Inflammatory macrophage (primary cell): ENCODE measurements at places on chromosomes 3 and 15.

- DNase-seq = peak; percentile 96
Observed at GRCh38 chr3:46100812-46101211, 73.5 kb upstream of the XCR1 start.

GRCh38 chr15:59976480-59977271, 27.4 kb upstream of the FOXB1 start:
- DNase-seq = peak; percentile 2

GRCh38 chr15:68578980-68579935, at the start of gene CORO2B:
TSS of gene CORO2B (plus strand) at chr15:68578993. CDS start at chr15:68579263, 270 bp downstream.
- no peak for DNase-seq

GRCh38 chr3:149077628-149078027, 8.7 kb downstream of the HLTF start:
- DNase-seq = no peak

DNA sequence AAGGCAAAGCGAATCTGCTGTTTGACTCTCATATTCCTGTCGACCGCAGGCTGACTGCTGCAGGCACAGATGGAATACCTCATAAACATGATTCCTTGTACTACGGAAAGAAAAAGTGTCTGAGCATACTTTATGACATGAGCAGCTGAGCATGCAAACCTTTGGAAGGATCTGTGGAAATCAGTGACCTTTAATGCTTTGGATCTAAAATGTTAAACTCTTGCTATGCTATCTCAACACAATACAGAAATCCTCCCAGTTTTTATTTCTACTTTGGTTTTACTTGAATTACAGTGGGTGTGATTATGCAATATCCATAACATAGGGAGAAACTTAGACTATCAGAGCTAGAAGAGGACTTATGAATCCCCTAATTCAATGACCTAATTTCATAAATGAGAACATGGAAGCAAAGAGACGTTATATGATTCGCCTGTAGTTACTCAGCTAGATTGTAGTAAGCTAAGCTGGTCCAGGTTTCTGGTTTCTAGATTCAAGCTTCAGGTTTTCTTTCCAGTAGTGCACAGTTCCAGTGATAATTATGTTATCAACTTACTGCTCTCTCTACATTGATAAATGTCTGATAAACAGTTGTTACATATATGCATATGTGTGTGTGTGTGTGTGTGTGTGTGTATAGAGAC, 127.6 kb upstream of the GBE1 start:
- DNase-seq = no peak

DNA sequence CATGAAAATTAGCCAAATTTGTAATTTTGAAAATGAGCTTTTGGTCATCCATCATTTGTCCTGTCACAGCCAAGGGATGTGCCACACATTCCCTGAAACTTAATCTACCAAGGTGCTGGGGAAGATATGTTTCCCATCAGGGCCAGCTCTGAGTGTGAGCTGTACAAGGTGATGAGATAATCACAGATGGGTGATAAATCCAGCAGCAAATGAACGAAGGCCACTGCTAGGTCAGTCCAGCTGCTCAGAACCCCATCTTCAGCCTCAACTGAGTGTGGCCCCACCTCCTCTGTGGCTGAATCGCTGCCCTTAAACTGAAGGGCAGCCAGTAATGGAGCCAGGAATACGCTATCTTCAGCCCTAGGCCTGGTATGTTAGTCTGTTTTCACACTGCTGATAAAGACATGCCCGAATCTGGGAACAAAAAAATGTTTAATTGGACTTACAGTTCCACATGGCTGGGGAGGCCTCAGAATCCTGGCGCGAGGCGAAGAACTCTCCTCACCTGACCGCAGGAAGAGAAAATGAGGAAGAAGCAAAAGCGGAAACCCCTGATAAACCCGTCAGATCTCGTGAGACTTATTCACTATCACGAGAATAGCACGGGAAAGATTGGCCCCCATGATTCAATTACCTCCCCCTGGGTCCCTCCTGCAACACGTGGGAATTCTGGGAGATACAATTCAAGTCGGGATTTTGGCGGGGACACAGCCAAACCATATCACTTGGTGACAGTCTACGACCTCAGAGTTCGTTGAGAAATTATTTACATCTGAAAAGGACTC, 553.0 kb downstream of the NTRK3 start:
- no peak for DNase-seq

DNA sequence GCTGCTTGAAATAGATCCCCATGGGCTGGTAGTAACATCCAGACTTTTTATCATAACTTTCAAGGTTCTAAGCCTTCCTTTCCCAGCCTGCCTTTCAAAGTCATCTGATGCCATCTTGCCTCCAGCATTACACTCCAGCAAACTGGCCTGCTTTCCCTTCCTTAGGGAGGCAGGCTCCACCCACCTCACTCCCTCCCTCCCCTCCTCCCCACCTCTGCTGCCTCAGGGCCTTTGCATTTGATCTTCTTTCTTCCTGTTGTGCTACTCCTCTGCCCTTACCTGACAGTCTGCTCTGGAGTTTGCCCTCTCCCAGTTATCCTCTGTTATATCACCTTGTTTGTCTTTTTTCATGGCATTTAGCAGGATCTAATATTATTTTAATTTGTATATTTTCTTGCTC, 319.5 kb downstream of the KCNH8 start:
- no peak for DNase-seq

- DNase-seq = no peak
Observed at GRCh38 chr3:140447136-140447535, 230.7 kb upstream of the TRIM42 start.

GRCh38 chr15:63156086-63156710, 1.1 kb downstream of the RPS27L start:
- peak; percentile 17 for DNase-seq

DNA sequence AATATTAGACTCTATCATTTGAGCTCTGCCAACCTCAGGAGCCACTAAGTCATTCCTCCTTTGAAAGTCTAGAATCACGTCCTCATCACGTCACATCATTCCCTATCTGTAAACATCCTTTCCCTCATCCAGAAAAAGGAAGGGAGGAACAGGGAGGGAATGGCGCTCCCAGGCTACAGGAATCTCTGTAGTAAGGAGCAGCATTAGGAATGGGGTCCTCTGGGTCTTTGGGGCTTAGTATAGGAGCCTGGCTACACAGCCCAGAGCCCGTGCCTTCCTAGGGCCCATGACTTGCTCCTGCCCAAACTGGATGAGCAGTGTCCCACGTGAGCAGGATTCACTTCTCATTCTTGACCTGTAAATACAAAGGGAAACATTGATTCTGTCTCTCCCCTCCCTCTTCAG, 1.6 kb downstream of the TAGLN3 start:
- DNase-seq = no peak

DNA sequence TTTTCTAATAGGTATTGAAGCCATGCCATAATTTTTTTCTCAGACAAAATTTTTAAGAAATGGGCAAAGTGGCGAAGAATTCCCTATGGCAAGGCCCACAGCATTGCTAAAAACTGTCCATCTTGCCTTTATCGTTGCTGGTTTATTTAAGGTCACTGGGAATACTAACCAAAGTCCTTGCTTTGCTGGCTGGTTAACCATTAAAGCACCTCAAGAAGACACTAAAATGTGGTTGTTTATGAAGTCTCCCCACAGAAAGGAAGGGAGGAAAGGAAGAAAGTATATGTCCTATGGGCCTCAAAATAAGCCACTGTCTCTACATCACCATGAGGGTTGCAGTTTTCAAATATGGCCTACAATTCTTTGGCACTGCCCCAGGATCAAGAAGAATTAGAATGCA, 13.2 kb downstream of the SH3BP5 start:
- no peak for DNase-seq

DNA sequence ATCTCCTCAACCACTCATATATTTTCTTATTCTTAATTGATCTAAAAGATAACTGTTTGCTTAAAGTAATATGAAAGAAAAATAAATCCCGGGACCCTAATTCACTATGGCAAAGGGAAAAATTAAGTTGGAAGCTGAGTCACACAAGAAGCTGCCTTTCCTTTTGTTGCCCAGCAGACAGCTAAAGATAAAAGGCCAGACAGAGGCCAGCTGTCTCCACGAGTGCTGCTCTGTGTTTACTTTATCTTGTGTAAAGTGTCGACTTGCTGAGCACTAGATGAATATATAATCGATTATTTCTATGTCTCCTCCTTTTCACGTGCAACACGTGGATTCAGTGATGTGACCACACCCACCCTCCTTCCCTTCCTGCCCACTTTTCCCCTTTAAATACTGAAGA, 52.8 kb upstream of the NSMCE3 start:
- no peak for DNase-seq

DNA sequence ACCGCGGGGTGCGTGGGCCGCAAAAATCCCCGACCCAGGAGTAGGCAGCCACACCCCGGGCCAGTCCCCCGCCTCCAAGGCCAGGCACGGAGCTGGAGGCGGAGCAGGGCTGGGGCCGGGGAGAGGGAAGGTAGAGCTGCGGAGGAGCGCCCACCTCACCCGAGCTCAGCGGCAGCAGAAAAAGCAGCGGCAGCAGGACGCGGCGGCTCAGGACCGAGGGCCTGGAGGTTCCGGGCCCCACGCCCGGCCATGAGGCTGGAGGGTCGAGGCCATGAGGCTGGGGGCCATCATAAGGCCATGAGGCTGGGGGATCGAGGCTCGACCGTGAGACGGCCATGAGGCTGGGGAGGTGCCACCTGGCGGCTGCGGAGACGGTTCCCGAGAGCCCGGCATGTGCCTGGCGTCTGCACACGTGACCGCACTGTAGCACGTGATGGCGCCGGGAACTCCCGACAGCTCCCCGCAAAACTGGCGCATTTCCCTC, 32.9 kb upstream of the PRSS50 start:
- DNase-seq = no peak

- DNase-seq = no peak
Observed at GRCh38 chr3:27289769-27290413, 79.3 kb downstream of the NEK10 start.

- no peak for DNase-seq
Observed at GRCh38 chr3:65168547-65168946, 480.7 kb upstream of the ADAMTS9 start.

- no peak for DNase-seq
Observed at GRCh38 chr15:46450112-46450809, 815.4 kb downstream of the SQOR start.

- peak; percentile 39 for DNase-seq
Observed at GRCh38 chr3:73508330-73508954, 116.3 kb downstream of the PDZRN3 start.

GRCh38 chr3:65888980-65889706, 149.6 kb downstream of the MAGI1 start:
- no peak for DNase-seq

DNA sequence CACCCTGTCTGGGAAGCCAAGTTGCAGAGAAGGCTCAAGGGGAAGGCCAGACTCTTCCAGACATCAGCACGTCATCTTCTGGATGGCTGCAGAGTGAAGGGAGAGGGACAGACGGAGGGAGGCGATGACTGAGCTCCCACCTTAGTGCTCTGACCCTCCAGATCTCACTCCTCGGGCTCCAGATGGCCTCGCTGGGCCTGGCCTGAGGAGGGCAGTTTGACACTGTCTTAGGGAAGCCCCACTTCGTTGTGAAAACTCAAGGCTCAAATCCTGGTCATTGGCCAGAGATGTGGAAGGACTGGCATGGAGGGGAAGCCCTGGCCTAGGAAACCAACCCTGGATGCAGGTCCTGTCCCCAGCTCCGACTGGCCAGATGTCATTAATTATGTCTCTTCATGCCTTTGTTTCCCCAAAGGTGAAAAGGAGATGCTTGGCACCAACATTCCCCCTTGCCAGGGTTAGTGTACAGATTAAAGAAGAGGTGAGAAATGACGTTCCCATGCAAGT, 70.4 kb downstream of the ADCY5 start:
- DNase-seq = no peak

DNA sequence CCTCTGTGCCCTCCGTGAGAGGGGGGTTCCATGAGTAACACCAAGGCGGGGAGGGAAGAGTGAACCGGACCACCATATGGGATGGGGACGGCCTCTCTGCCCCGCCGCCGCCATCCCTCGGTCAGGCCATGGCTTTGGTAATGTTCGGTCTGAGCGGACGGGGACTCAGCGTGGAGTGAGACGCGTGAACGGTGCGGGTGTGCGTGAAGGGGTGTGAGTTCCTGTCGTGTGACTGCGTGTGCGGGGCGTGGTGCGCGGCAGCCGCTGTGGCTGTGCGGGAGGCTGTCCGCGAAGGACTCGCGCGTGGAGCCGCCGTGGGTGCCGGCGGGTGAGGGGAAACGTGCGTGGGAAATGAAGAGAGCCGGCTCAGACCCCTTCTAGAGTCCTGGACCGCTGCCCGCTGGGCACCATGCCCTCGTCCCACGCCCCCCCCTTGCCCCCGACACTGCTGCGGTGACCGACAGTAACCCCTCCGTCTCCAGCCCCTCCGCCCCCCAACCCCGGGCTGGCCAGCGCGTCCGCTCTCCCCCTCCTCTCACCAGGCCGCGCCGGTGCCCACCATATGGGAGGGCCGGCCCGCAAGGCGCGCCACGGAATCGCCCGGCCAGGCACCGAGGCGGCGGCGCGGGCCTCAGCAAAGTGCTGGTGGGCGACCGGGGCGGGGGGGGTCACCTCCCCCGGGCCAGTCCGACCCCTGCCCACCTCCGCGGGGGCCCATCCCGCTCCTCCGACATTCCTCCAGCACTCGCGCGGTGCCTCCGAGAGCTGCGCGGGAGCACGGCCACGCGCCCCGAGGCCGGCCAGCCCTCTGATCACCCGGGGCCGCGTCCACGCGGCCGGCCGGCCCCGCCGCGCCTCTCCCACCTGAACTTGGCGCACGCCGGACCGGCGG, 589 bp downstream of the KLF15 start:
- no peak for DNase-seq

- no peak for DNase-seq
Observed at GRCh38 chr15:78679089-78679511, 38.1 kb upstream of the CHRNB4 start.

DNA sequence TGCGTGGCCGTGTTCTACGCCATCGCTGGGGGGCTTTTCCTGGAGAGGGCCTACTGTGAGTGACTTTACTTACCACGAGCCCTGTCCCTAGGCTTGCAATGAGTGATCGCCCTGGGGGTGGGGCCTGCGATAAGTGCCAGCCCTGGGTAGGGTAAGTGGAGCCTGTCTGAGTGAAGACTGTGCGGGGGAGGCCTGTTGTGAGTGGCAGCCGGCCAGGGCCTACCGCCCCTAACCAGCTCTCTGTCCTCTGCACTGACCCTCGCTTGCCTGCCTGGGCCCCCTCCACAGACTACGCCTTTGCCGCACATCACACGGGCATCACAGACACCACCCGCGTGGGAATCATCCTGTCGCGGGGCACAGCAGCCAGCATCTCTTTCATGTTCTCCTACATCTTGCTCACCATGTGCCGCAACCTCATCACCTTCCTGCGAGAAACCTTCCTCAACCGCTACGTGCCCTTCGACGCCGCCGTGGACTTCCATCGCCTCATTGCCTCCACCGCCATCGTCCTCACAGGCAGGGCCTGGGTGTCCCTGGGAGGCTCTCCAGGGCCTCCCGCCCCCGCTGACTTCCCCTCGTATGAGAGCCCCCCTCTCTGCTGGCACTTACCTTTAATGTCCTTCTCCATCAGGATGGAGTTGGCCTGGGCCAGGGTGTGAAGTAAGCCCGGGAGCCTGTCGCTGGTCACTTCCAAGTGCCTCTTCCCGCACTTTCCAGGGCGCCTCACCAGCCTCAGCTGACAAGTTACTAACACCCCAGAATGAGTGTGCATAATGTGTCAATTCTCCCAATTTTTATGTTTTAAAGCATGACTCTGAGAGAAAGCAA, 22.4 kb downstream of the DUOX1 start:
- no peak for DNase-seq
